ENCODE measurements at places on chromosomes 2 and 18. TPM values are rescaled to one million over a fixed set of nuclear protein-coding genes. Genes with fewer than 3 reads are reported as not detected.
A peak's percentile ranks its signal among the peaks of the same experiment; 100 is the strongest.

FTCDNL1 gene
- 1.3 TPM for total RNA-seq

DNA sequence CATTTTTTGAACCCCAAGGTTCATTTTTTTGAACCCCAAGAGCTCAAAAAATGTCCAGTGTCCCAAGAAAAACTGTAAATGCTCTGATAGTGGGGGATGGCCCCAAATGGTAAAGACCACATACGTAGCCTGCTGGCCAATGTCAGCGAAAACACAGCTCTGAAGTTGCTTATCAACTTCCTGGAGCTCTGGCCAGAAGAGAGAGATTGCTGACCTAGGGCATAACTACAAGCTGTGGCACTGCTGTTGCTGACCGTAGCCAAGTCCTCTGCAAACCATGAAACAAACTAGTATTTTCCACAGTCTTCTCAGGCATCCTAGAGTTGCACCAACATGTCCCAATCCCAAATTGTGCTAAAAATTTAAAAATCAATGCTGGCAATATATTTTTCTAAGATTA, 50.9 kb downstream of the REEP1 start:
- no peak overlapping the region for H3K4me3 ChIP-seq
- DNase-seq: no peak
- no peaks in the 10 kb centered on the region for H3K27me3 ChIP-seq
- no peak overlapping the region for H3K27ac ChIP-seq

- no peak overlapping the region for H3K27ac ChIP-seq
- H3K36me3 ChIP-seq: peaks cover 11% of the 10 kb centered on the region
- peak overlapping the region; percentile 99 for H3K4me3 ChIP-seq
Measured at GRCh38 chr2:112480530-112481049, 1.4 kb upstream of the TTL start.

GRCh38 chr2:109736177-109736827, 57.8 kb upstream of the RGPD5 start:
- peak overlapping the region; percentile 22 for H3K27ac ChIP-seq
- no peaks in the 10 kb centered on the region for H3K27me3 ChIP-seq
- no peaks in the 10 kb centered on the region for H3K36me3 ChIP-seq
- H3K4me1 ChIP-seq: peaks cover 7% of the 10 kb centered on the region

- H3K27me3 ChIP-seq: peaks cover 13% of the 10 kb centered on the region
- no peak overlapping the region for H3K27ac ChIP-seq
- no peak overlapping the region for H3K4me3 ChIP-seq
- no peaks in the 10 kb centered on the region for H3K36me3 ChIP-seq
Measured at GRCh38 chr2:85796341-85797262, 42.8 kb downstream of the ATOH8 start.

- H3K4me3 ChIP-seq: peak overlapping the region; percentile 64
- peaks cover 5% of the 10 kb centered on the region for H3K27me3 ChIP-seq
- peak overlapping the region; percentile 40 for H3K27ac ChIP-seq
- no peak for DNase-seq
Measured at GRCh38 chr2:64608867-64609226, 44.9 kb downstream of the SERTAD2 start.

GRCh38 chr2:27314709-27315108, 6.5 kb upstream of the UCN start:
- no peak overlapping the region for H3K4me3 ChIP-seq
- no peak for DNase-seq
- no peaks in the 10 kb centered on the region for H3K4me1 ChIP-seq
- peaks cover 9% of the 10 kb centered on the region for H3K36me3 ChIP-seq
- peaks cover 2% of the 10 kb centered on the region for H3K27me3 ChIP-seq

- no peaks in the 10 kb centered on the region for H3K4me1 ChIP-seq
- no peak overlapping the region for H3K27ac ChIP-seq
- no peaks in the 10 kb centered on the region for H3K27me3 ChIP-seq
Measured at GRCh38 chr2:124151691-124152090, 126.6 kb downstream of the CNTNAP5 start.

ABHD3 gene
- 29.3 TPM for total RNA-seq

KATNAL2 gene
- total RNA-seq: 1.9 TPM

DSEL gene
- 6.9 TPM for total RNA-seq

DNA sequence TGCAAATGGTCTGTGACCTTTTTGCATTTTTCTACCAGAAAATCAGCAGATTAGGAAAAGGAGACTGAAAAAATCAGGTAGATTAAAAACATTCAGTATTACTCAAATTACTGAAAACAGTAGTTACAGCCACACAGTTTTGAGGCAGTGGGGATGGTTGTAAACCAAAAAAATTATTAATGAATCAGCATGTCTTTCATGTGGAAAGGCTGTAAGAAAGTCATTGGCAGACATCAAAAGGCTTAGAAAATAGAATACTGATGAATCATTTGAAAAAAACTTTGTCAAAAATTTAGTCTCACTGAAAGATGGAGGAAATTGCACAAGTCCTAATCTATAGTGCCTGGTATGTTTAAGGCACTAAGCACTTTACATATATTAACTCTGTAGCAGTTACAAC, 133.9 kb upstream of the GCFC2 start:
- H3K4me3 ChIP-seq: no peak overlapping the region
- H3K27ac ChIP-seq: no peak overlapping the region
- DNase-seq: no peak
- no peaks in the 10 kb centered on the region for H3K27me3 ChIP-seq

GRCh38 chr2:136582628-136583205, 182.6 kb upstream of the THSD7B start:
- H3K36me3 ChIP-seq: no peaks in the 10 kb centered on the region
- no peak for DNase-seq
- H3K27ac ChIP-seq: no peak overlapping the region

GRCh38 chr18:57881818-57882413, 78.8 kb upstream of the ATP8B1 start:
- no peaks in the 10 kb centered on the region for H3K36me3 ChIP-seq
- peak; percentile 74 for DNase-seq
- H3K27ac ChIP-seq: peak overlapping the region; percentile 17
- peaks cover 4% of the 10 kb centered on the region for H3K4me1 ChIP-seq

DNA sequence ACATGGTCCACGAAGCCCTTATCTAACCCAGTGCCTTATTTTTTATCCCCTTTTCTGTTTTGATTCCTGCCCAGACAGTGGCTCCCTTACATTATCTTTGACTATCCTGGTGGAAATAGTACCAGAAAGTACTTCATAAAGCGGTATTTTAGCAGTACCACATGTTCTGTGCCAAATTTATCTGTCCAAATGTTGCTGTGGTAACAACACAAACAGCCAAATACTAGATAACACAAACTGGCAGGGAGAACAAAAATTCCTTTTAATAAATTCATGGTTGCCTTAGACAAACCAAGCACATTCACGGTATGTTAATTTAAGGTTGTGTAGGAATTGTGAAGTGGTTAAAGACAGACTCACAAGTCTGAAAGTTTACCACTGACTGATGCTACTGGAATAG, 187.9 kb upstream of the LHCGR start:
- no peak for DNase-seq
- no peak overlapping the region for H3K4me3 ChIP-seq
- H3K36me3 ChIP-seq: no peaks in the 10 kb centered on the region
- H3K27me3 ChIP-seq: peaks cover 2% of the 10 kb centered on the region
- H3K4me1 ChIP-seq: peaks cover 8% of the 10 kb centered on the region

- H3K4me3 ChIP-seq: peak overlapping the region; percentile 89
- DNase-seq: peak; percentile 69
- no peaks in the 10 kb centered on the region for H3K36me3 ChIP-seq
- peaks cover 68% of the 10 kb centered on the region for H3K27me3 ChIP-seq
- peaks cover 18% of the 10 kb centered on the region for H3K4me1 ChIP-seq
- H3K27ac ChIP-seq: no peak overlapping the region
Measured at GRCh38 chr18:69401226-69401971, 711 bp downstream of the DOK6 start.

GRCh38 chr2:71704131-71704561, 250.8 kb downstream of the DYSF start:
- H3K4me1 ChIP-seq: peaks cover 40% of the 10 kb centered on the region
- no peak for DNase-seq
- H3K4me3 ChIP-seq: no peak overlapping the region
- no peaks in the 10 kb centered on the region for H3K36me3 ChIP-seq
- peaks cover 20% of the 10 kb centered on the region for H3K27me3 ChIP-seq

Measured in type B pancreatic cell (in vitro differentiated cells).